ENCODE measurements at places on chromosomes 5 and 9.

DNA sequence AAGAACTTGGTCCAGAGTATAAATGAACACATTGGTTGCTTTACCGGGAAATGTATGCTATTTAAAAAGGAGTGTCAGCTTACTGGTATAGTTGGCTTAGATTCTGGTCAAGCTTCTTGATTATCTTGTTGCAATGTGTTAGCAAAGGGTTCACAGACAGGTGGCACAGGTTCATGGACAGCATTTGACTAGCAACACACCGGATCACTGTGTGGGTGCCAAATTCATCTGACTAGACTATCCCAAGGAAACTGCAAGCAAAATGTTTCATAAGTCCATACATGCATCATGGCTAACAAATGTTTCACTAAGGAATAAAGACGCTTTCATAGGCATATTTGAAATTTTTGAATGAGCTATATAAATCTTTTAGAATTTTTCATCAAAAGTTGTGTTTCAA lies 274.1 kb downstream of the PLK2 start:
- DNase-seq: no peak

DNA sequence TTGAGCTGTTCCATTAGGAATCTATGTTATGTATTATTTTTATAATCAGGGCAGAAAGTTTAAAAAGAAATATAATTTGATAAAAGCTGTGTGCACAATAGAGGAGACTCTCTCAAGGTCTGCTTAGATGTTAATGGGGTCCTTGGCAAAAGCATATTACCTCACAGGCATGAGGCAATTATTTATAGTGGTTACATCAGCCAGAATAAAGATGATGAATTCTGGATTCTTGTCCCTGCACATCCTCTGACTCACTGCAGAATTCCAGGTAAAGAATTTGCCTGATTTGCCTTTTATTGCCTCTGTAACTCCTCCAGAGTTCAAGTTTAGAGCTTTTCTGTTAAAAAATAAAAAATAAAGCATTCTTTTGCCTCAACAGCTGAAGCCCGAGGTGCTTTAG lies 253.6 kb downstream of the MAST4 start:
- DNase-seq: no peak

DNA sequence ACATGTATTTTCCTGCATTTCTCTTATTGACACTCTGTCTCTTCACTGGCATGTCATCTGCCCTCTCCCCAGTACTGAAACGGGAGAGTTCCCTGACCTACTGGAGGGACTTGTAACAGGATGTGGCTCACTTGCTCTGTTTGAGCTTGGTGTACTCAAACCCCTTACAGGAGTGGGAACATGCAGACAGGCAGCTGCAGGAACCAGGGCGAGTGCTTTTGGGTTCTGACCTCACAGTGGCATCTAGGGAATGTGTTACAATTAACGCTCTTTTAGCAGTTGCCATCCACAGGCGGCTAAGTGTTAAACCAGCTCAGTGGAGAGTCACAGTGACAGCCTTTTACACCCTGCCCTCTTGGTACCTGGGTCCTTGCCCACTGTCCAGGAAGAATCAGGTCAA lies 300.3 kb upstream of the GRAMD2B start:
- no peak for DNase-seq

DNA sequence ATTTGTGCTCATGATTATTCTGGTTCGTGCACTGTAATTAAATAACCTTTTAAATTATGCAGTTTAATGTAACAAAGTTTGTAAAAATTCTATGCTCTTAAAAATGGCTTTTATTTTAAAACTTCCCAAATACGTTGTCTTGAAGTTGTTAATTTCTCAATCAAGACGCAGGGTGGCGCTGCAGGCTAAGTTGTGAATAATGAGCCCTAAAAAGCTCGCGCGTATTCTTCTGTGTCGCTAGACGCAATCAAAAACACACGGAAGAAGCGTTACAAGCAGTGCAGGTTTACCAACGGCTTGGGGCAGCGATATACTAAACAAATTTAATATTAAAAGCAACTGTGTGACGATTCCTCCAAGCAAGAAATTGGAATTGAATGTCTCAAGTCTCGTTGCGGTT lies at the start of gene PCDHB4:
Gene PCDHB4 (plus strand): TSS at position 256 of the 400 bp plus-strand sequence. CDS start 181 bp downstream, outside the sequence.
- no peak for DNase-seq

DNA sequence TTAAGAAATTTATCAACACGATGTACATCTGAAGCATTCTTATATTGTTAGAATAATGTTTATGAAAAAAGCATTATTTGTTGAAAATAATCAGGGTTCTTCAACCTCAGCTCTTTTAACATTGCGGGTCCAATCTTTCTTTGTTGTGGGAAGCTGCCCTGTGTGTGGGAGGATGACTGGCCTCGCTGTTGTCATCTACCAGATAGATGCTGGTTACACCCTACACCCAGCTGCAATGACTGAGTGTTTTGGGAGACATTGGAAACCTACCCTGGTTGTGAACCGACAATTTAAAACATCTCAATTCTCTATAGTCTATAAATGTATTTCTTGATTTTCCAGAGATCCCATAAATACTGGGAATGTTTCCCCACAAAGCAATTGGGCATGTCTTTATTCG lies 794.2 kb upstream of the CDH10 start:
- no peak for DNase-seq

DNA sequence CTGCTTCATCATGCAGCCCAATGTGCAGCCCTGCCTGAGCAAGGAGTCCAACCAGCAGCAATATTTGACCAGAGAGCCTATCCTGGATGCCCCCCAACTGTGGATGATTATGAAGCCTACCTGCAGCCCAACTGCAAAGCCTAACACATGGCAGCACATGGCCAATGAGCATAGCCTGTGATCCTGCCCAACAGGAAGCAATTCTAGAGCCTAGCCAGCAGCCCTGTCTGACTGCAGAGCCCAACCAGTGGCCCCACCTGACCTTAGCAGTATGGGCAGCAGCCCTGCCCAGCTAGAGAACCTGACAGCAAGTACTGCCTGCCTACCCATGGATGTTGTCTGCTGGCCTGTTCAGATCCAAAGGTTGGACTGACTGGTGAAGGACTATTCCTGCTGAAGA lies 97.3 kb upstream of the SH3GL2 start:
- DNase-seq: no peak

DNA sequence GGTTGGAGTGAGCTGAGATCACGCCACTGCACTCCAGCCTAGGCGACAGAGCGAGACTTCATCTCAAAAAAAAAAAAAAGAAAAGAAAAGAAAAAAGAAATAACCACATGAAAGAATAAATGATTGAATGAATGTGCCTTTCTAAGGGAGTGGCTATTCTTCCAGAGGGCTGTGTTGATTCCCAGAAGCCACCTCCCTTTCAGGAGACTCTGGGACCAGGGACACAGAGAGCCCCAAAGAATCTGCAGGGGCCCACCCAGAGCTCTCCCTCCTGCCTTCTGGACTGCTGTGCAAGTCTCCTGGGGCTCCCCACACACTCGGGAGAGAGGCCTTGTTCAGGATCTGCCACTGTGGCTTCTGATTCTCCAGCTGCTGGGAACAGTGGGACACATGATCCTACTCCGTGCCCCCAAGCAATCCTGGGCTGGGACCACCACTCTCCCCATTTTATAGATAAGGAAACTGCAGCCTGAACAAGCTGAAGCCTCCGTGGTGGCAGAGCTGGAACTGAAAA lies 23.6 kb downstream of the CAMK2A start:
- no peak for DNase-seq

DNA sequence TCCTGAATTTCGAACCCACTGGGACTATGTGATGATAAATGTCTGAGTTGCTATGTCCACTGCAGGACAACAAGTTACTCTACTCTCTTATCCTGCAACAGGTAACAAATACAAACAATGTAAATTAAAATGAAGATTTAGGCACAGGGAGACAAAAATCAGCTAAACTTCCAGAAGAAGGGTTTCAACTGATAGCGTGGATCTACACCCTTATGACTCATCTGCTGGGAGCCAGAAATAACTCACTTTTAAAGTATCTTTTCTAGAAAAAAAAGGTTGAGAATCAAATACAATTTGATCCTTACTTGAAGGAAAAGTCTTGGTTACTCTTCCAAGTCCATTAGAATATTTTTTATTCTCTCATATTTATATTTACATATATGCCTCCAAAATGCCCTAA lies 21.4 kb downstream of the PJA2 start:
- DNase-seq: no peak

GRCh38 chr5:140041099-140041491 lies 2.0 kb downstream of the NRG2 start:
- no peak for DNase-seq

DNA sequence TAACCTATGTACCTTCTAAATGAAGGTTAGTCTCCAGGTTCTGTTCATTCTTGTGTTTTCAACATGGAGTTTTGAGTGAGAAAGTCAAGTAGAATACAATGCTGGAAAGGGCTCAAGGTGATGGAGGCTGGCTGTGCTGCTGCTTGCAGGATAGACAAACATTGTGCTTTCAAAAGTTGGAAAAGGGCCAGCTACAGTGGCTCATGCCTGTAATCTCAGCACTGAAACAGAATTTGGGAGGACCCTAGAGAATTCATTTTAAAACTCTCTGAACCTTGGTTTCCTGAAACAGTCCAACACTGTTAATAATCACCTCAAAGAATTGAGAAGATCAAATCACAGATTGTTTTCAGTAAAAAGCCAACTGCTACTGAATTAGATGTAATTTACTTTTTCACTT lies 15.4 kb upstream of the IARS1 start:
- no peak for DNase-seq

DNA sequence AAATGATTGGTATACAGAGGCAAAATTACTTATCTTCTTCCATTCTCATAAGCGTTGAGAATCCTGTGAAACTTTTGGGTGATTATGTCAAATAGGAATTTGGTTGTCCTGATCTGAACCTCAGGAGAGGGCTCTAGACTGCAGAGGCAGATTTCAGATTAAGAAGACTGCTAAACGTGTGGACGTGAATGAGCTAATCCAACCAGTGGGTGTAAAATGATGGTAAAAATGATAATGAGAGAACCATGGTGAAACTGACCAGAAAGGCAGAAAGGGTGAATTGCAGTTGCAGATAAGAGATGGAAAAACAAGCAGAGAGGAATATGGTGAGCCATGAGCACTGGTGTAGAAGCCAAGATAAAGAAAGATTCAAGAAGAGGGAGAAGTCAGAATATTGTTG lies 1200.2 kb upstream of the CDH6 start:
- no peak for DNase-seq

- DNase-seq: no peak
Measured at GRCh38 chr9:105921057-105921726, 226.9 kb downstream of the TMEM38B start.

DNA sequence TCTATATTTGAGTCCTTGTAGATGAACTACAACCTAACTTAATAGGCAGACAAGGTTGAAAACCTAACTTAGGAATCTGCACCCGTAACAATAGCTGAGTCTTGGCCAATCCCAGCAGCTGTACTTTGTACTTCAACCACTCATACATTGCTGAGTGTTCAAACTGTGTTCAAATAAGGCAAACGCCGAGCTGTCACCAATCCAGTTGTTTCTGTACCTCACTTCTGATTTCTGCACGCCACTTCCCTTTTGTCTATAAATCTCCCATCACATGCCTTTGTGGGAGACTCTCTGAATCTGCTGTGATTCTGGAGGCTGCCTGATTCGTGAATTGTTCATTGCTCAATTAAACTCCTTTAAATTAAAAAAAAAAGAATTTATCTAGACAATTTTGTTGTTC lies 167.8 kb upstream of the TUT7 start:
- no peak for DNase-seq

GRCh38 chr9:91991721-91992341 lies 41.8 kb upstream of the ROR2 start:
- no peak for DNase-seq

GRCh38 chr9:29830821-29831220 lies 2257.5 kb upstream of the C9orf72 start:
- DNase-seq: no peak

DNA sequence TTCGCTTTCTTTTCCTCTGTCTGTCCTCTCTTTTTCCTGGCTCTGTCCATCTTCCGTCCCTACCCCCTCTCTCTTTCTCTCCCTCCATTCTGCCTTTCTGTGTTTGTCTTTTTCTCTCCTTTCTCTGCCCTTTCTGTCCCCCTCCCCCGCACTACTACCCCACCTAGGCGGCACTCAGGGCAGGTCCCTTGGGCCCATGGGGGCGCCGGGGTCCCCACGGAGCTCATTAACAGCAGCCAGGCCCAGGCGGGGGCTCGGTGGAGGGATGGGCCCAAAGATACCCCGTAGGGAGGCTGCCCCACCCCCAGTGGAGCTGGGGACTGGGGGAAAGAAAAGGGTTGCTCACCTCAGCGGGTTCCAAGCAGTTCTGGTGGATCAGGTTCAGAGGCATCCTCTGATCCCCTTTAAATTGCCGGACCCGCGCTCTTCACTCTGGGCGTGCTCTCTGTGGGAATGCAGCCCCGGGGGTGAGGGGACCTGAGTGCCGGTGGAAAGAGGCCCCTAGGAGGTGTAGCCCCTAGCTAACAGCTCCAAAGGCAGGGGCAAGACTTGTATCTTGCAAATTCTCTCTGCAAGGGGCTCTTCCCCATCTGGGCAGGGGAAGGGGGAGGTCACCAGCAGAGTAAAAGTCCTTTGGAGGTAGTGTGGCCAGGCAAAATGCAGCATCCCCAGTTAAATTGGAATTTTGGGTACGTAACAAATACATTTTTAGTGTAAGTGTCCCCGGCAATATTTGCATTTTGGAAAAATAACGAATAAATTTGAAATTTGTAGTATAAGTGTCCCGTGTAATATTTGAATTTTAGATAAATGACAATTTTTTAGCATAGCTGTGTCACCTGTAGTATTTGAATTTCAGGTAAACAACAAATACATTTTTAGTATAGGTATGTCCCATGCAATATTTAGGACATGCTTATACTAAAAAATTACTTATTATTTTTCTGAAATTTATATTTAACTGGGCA lies 7.4 kb downstream of the LHX2 start:
- DNase-seq: no peak

GRCh38 chr9:81122749-81123148 lies 566.6 kb downstream of the TLE1 start:
- no peak for DNase-seq

GRCh38 chr5:150779397-150780186 lies 1.0 kb downstream of the SMIM3 start:
- DNase-seq: no peak

- DNase-seq: no peak
Measured at GRCh38 chr9:135857843-135858242, 49.5 kb downstream of the CAMSAP1 start.

GRCh38 chr9:18493451-18493993 lies 19.6 kb downstream of the ADAMTSL1 start:
- no peak for DNase-seq

DNA sequence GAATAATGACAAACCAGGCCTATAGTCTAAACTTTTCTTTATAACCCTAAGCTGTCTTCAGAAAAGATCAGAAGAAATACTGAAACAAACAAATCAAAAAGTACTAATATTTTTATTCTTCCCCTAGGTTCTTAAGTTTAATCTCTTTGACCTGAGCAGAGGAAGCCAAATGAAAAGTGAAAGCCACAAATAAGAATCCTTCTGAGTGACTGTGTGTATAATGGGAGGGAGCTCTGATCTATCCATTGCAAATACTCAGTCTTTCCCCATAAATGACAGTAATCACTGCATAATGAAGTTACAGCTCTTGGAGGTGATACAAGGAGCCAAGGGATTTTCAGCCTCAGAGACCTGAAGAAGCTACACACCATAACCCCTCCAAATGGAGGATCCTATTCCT lies 126.9 kb upstream of the ATP10B start:
- no peak for DNase-seq
